ENCODE measurements at places on chromosomes 3 and 15. TPM values are rescaled to one million over a fixed set of nuclear protein-coding genes. Genes with fewer than 3 reads are reported as not detected.

Gene EFHB
- 3.0 TPM for total RNA-seq

Gene ARHGEF3
- 41.6 TPM for total RNA-seq

Gene ITGB5
- 332 TPM for total RNA-seq

Gene GOLGA8J
- total RNA-seq, result not detected

Gene AADAC
- total RNA-seq, result not detected

Gene TGM5
- not detected for total RNA-seq

Gene ANKUB1
- not detected for total RNA-seq

Gene ST8SIA2
- not detected for total RNA-seq

Data from aorta (tissue), 5 donors.